ENCODE measurements at places on chromosomes 2 and 18.

- DNase-seq = no peak
Measured at GRCh38 chr18:48441405-48441881, 32.3 kb upstream of the ZBTB7C start.

- DNase-seq = no peak
Measured at GRCh38 chr2:172951554-172951953, 124.1 kb upstream of the MAP3K20 start.

DNA sequence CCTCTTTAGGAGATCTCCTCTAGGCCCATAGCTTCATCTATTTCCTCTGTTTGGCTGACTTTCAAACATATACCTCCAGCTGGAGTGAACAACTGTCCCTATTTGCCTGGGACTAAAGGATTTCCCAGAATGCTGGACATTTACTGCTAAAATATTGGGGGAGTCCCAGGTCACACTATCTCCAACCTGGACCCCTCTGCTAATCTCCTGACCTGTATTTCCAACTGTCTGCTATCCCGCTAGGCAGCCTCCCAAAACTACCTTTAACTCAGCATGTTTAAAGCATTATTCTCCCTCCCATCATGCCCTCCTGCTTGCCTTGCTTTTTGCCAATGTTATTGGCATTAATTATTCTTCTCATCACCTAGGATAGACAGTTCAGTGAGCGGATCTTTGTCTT, 77.1 kb downstream of the THADA start:
- DNase-seq = no peak

DNA sequence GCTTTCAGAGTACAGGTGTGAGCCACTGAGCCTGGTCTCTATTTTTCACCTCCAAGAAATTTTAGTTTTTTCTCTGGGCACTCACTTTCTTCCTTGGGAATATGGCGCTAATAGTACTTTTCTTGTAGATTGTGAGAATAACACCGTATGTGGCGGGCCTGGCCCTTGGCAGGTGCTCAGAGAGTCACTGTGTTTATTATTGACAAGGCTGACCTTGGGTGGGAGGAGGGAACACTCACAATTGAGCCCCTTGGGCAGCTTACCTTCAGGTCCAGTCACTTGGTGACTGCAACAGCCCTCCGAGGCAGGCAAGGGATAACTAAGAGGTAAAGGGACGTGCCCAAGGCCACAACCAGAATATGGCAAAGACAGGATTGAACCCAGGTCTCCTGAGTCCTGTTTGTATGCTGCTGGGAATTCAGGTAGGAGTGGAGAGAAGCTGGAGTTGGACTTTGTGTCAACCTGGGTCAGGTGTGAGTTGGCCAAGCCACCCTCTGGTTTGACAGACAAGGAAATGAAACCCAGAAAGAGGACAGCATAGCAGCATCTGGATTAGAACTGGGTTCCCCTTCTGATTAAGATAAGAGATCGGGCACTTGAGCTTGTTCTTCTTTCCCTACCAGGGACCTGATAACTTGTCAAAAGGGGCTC, 2.8 kb upstream of the STK25 start:
- DNase-seq = no peak

GRCh38 chr2:60515721-60516226, 37.7 kb downstream of the BCL11A start:
- no peak for DNase-seq

DNA sequence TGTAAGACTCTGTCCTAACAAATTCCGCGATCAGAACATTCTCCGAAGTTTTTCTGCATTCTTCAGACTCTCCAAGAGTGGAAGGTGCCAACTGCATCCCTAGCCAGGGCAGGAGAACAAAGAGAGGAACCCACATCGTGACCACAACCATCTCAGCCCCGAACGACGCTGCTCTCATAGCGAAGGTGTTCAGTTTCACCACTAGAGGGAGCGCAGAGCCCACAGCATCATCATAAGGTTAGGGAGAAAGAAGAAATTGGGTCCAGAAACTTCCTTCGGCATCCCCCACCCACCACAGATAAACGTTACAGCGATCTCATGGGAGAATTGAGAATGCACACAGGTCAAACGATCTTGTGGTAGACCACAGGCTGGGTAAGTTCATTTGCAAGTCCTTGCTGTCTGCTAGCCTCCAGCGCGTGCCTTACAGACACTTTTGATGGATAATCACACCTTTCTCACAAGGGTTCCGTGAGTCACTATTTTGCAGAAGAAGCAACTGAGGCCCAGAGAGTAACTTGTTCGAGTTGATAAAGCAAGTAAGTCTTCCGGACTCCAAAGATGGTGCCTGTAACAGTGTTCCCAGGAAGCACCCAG, 53.7 kb upstream of the ARL4C start:
- peak; percentile 30 for DNase-seq

- DNase-seq = no peak
Measured at GRCh38 chr2:53167227-53167626, 600.4 kb upstream of the CHAC2 start.

Measured in effector CD4-positive, alpha-beta T cell (primary cell).